CD4-positive, alpha-beta T cell (primary cell): ENCODE measurements at places on chromosomes 11 and 22.

- no peak for DNase-seq
These were observed 14.2 kb downstream of the BMAL1 start for GRCh38 chr11:13291800-13292199.

GRCh38 chr11:111635706-111636045 is 33.4 kb downstream of the SIK2 start:
- DNase-seq: no peak

GRCh38 chr11:72141066-72141465 is 5.5 kb downstream of the FOLR3 start:
- DNase-seq: peak; percentile 4

- DNase-seq: no peak
These were observed 21.0 kb downstream of the ARFGAP3 start for GRCh38 chr22:42836026-42836425.

GRCh38 chr11:117439256-117439655 is 111.6 kb downstream of the CEP164 start:
- no peak for DNase-seq

GRCh38 chr11:24509114-24509513 is 12.3 kb downstream of the LUZP2 start:
- no peak for DNase-seq

GRCh38 chr11:14059491-14059890 is 97.0 kb downstream of the SPON1 start:
- no peak for DNase-seq

GRCh38 chr11:64649291-64649697 is 58.3 kb downstream of the SLC22A12 start:
- no peak for DNase-seq

DNA sequence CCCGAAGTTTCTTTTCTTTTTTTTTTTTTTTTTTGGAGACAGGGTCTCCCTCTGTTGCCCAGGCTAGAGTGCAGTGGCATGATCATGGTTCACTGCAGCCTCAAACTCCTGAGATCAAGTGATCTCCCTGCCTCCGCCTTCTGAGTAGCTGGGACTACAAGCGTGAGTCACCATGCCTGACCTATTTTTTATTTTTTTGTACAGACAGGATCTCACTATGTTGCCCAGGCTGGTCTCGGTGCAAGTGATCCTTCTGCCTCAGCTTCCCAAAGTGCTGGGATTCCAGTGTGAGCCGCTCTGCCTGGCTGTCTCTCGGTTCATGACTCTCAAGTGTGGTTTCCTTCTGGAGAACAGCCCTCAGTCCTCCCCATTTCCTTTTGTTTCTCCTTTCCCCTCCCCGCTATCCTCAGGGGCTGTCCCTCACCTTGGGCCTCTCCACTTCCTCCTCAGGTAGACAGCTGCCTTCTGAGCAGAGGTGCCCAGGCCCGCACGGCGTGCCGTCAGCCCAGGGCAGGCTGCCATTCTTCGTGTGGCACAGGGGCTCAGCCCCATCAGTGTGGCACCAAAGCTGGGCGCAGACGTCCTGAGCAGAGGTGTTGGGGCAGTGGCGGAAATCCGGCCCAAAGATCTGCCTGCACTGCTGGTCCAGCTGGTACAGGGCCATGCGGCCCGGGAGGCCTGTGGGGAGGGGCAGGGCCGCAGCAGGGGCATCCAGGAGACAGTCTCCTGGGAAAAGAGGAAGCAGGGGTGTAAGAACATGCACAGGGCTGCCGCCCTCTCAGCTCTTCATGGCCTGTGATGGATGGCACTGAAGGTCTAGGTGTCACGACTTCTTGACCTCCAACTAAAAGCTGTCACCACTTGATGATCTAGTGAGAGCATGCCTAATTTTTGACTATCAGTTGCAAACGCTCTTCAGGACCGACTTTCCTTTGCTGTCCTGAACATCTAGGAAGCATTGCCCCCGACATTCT is 14.0 kb downstream of the ADAMTS8 start:
- no peak for DNase-seq

DNA sequence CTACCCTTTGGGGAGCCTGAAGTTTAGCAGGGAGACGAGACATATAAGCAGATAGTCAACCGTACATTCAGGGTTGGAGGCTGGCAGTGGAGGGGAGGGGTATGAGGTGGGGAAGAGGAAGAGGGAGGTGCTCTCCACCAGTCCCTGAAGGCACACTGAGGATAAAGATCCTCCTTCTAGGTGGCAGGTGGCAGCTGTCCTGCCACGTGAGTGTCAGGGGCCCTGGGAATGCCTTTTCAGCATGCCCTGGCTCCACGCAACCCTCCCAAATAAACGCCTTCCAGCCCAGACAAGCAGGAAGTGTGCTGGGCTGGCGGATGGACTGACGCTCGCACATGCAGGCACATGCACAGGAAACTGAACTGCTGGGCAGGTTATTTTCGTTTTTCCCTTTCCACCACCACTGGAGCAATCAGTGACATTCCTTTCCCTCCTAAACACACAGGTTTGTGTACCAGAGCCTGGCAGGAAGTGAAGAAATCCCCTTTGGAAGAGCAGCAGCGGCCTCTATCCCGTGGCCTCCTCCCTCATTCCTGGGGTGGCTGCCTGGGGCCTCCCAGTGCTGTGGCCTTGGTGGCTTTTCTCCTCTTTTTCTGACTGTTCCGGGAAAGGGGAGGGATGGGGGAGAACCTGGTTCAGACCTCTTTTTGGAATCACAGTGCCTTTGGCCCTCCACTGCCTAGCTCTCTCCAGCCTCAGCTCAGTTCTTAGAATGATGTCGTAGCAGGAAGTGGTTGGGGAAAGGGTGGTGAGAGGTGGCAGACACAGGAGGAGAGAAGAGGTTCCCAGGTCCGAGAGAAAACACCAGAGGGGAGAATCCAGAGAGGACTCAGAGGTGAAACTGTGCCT is 157.0 kb upstream of the TIMP3 start:
- peak; percentile 13 for DNase-seq

DNA sequence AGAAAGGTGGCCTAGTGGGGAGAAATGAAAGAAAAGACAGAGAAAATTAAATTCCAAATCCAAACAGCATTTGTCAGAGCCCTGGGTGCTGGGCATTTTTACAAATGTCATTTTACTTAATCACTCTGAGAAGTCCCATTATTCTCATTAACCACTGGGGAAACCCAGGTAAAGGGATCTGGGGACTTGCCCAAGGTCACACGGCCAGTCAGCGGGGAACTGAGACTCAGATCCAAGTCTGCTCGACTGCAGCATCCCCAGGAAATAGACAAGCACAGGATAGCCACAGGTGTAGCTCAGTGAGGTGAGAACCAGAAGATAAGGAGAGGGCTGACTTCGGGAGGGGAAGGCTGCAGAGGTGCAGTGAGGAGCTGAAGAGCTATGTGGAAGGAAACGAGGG is 7.9 kb downstream of the NRXN2 start:
- no peak for DNase-seq

- DNase-seq: peak; percentile 62
These were observed 8.6 kb upstream of the APOBEC3B start for GRCh38 chr22:38973289-38974169.

DNA sequence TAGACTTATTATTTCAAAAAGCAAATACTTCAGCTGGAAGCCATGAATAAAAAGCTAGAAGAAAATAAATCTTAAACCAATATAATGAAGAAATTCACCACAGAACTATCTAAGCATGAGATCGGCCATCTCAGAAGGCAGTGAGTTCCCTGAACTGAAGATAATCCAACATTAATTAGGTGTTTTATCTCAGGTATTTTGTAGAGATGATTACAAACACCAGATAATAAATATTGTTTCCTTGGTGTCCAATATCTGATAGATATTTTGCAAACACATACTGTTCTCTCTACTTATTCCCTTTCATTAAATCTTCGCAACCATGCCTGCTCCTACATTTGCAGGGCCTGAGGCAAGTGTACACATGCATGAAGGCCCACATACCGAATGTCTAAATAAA is 26.0 kb upstream of the FAM181B start:
- no peak for DNase-seq

DNA sequence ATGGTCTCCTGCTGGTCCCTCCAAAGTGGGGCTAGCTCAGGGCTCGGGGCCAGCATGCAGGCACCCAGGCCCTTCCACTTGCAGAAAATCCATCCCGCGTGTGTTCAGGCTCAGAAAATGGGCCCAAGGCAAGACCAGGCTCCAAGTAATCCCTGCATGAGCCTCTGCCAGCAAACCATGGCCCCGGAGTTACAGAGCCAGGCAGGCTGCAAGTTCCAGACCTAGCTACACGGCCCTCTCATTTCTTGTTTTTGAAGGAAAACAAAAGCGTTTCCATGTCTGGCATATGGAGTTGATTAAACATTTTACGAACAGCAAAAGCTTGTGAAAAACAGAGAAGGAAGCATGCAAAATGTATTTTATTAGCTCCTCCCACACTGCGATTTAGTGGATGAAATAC is 29.7 kb downstream of the KIAA0930 start:
- DNase-seq: no peak
